ENCODE measurements at places on chromosomes 2 and 18.

- DNase-seq = no peak
These were observed 39.4 kb upstream of the RND3 start for GRCh38 chr2:150526827-150527226.

GRCh38 chr2:227703280-227703732, 14.5 kb downstream of the SLC19A3 start:
- DNase-seq = no peak

- DNase-seq = no peak
These were observed 509.2 kb upstream of the SPHKAP start for GRCh38 chr2:228690681-228691080.

DNA sequence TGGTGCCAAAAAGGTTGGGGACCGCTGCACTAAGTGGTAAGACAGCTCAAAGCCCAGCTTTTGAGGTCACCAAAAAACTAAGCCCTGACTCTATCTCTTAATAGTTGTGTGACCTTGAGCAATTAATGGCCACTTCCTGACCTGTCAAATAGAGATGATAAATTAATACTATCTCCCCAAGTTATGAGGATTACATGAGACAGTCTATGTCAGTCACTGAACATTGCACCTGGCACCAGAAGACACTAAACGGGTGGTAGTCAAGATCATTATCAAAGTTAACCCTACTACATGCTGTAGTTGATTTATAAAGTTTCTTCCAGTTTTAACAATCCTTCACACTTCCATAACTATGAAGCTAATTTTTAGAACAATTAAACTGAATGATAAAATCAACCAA, 36.5 kb downstream of the STPG4 start:
- no peak for DNase-seq

GRCh38 chr18:75694292-75694691, 266.8 kb upstream of the SMIM21 start:
- DNase-seq = no peak

DNA sequence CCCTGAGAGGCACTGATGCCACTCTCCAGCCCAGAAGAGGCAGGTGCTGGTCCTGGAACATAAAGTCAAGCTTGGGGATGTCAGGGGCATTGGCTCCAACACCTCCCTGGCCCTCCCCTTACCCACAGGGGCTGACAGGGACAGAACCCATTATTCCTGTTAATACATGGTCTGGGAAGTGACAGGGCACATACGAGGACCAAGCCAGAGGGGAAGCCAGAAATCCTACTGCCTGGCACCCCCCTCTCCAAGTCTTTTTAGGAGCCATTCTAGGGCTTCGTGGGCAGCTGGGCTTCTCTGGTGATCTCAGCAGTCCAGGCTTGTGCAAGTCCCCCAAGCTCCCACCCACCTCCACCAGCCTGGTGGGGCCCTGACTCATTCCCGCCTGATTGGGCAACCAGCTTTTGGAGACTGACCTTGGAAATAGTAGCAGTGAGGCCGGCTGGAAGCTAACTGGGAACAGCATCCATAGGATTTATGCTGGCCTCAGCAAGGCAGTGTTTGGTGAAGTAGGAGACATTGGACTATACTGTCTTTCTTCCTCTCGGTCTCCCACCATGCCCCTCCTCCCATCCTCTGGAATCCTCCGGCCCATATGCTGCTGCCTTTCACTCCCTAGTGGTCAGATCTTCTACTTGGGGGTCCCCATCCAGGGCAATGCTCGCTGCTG, 86.4 kb upstream of the HK2 start:
- DNase-seq = no peak

DNA sequence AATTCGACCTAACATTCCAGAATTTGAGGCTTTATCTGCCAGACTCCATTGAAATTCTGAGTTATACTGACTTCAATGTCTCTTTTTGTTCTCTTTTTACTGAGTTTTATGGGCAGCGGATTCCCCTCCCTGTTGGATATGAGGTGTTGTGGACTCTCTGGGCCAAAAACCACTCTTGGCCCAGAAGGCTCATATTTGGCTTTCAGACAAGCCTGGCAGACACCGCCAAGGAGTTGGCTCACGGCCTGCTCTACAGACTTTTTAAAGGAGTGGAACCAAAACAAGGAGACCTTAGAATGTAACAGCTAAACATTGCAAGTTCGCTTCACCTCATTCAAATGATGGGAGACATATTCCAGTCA, 206.4 kb upstream of the NCKAP5 start:
- DNase-seq = no peak

- DNase-seq = peak; percentile 8
These were observed 153.0 kb upstream of the ITGA4 start for GRCh38 chr2:181304011-181304844.

DNA sequence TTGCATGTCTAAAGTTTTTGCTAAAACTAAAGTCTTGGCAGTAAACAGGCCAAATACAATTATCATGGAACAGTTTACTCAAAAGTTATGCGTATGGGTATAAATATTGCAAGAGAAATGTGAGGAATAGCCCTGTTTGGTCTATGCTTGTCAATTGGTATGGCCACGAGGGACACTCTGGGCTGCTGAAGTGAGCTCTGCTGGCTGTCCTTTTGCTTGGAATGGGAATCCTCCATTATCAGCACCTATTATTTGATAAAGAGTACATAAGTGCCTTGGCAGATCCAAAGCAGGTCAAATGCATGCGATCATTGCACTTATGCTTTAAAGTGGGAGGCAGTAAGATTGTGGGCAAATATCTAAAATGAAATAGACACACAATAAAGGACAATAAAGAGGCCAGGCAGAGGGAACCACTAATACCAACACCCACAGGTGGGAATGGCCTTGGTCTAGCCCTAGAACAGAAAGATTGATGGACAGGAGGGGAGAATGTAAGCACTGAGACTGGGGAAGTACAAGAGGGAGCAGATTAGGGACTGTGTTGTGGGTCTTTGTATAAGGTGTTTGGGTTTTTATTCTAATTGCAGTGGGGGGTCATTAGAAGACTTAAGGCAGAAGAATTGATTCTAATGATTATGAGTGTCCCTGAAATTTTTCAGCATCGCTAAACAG, 60.0 kb upstream of the NOSTRIN start:
- no peak for DNase-seq

DNA sequence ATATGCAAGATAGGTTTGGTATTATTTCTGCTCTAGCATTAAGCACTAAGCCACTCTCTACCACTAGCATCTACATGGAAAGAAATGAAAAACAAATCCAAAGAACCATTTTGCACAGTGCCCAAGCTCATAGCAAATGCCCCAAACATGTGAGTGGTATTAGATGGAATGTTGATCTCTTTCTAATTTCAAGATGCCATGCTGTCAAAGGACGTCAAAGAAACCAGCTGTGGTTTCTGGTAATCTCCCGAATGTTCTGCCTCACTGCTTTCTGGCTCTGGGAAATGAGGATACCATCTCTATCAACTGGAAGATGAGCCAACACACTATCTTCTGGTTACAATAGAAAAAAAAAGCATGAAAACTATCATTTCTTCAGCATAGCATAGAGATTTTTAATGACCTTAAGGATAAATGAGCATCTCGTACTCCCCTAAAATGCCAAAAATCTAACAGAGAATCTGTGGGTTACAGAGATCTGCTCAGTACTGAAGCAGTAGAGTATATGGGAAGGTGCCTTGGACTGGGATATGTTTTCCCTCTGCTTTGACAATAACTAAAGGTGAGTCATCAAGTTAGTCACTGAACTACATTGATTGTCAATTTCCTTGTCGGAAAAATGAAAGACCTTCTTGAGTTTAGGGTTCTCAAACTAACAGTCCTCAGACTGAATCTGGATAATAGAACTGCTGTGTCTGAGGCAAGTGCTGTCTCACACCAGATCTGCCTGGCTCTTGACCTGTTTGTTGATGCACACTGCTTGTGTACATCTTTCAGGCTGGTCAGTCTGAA, 244.8 kb upstream of the NCKAP5 start:
- no peak for DNase-seq

- no peak for DNase-seq
These were observed 109.5 kb downstream of the MAP2 start for GRCh38 chr2:209533391-209533790.

DNA sequence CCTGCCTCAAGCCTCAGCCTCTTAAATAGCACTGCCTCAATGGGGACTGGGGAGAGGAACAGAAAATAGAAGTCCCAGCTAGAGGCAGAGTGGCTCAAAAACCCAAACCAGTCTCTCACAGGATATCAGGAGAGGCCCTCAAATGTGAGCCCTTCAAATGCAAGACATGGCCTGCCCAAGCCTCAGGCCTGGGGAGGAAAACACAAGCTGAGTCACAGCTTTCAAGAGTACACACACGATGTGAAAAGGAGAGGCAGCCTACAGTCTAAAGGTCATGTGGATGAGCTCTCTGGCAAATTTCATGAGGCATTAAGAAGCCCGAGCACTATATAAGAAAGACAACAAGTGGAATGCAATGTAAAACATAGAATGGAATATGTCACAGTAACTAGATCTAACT, 316.6 kb upstream of the MEX3C start:
- no peak for DNase-seq

GRCh38 chr2:99638791-99639190, 149.0 kb upstream of the REV1 start:
- no peak for DNase-seq

- DNase-seq = no peak
These were observed 256.5 kb downstream of the TGIF1 start for GRCh38 chr18:3706279-3707097.

Measured in CD4-positive, alpha-beta T cell treated with Interleukin-6 at 100 ng/mL for 8 hours (primary cell).